ENCODE measurements at places on chromosomes 7 and 10. TPM values are rescaled to one million over a fixed set of nuclear protein-coding genes. Genes with fewer than 3 reads are reported as not detected.

NME8 gene
- polyA plus RNA-seq, result not detected

AKR1C4 gene
- not detected for polyA plus RNA-seq

GIMAP5 gene
- polyA plus RNA-seq, result 6.8 TPM

FLNC gene
- 328 TPM for polyA plus RNA-seq

GRCh38 chr7:151503902-151504714 lies 15.6 kb downstream of the RHEB start:
- DNase-seq, result no peak

GRCh38 chr10:43048301-43049051 lies 28.4 kb upstream of the RET start:
- no peak for DNase-seq

DNA sequence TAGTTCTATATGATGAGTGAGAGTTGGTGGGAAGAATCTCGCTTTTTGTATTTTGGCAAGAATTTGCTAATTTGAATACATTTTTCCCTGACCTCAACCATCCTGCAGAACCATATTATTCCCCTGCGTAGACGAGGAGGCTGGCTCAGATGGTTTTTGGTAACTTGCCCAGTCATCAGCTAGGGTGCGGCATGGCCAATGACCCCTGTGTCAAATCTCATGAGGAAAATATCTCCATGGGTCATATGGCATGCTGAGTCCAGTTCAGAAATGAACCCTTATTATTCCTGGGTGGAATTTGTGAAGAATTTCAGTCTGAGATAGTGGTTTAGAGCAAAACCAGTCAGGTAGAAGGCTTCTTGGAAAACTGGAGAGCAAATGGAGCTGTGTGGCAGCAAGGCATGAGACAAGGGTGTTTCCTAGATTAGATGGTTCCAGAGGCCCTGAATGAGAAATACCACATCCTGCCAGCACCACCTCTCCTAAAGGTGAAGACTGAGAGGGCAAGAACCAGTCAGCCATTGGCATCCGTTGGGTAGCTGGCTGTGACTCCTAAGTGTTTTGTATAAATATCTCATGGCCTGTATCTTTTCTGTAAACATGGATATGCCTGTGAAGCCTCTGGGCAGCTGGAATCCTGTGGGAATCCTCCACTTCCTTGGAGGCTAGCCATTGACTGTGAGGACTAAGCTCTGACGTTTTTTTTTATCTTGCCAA lies 5.8 kb upstream of the UPP1 start:
- DNase-seq, result no peak

DNA sequence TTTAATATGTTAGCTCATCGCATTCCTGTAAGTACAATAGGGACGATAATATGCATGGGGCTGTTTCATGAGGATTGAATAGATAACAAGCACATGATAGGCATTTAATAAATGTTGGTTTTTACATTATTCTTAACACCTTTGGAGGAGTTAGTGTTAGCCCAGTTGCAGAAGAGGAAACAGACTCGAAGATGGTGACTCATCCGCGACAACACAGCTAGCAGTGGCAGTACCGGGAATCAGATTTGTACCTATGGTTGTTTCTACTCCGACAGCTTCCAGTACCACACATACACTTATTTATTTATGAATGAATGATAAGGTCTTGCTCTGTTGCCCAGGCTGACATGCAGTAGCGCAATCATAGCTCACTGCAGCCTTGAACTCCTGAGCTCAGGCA lies 2.9 kb downstream of the LRMDA start:
- DNase-seq, result no peak

- DNase-seq, result no peak
Observed at GRCh38 chr10:49323171-49323895, 24.4 kb downstream of the C10orf71 start.

- DNase-seq, result no peak
Observed at GRCh38 chr7:117273814-117274225, 49.0 kb downstream of the WNT2 start.

All from muscle of back (tissue), 13 donors.